ENCODE measurements at places on chromosomes 12 and 14.

DNA sequence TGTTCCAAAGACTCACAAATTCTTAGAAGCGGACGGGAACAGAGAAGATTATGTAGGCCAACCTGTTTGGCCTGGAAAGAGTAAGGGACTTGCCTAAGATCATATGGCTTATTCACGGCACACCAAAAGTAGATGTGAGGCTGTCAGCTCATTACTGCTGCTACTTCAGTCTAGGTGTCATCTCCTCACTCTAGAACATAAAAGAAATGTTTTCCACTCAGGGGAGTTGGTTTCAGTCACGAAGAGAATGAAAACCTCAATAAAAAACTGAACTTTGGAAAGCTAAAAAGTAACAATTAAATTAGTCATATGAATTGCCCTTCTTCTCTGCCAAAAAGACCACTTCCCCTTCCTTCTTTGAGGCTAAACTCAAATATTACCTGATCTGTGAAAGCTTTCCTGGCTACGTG, 658 bp upstream of the CEP128 start:
- no peak for DNase-seq

GRCh38 chr12:25592725-25593495, 39.8 kb upstream of the LMNTD1 start:
- DNase-seq = no peak

DNA sequence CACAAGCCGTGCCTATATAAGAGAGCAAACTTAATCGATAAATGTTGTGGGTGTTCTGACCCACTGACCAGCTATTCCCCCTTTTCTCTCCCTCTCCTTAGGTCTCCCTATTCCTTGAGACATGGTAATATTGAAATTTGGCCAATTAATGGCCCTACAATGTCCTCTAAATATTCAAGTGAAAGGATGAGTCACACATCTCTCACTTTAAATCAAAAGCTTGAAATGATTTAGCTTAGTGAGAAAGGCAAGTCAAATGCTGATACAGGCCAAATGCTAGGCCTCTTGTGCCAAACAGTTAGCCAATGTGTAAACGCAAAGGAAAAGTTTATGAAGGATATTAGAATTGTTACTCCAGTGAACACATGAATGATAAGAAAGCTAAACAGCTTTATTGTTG, 102.2 kb upstream of the CPNE8 start:
- DNase-seq = no peak

DNA sequence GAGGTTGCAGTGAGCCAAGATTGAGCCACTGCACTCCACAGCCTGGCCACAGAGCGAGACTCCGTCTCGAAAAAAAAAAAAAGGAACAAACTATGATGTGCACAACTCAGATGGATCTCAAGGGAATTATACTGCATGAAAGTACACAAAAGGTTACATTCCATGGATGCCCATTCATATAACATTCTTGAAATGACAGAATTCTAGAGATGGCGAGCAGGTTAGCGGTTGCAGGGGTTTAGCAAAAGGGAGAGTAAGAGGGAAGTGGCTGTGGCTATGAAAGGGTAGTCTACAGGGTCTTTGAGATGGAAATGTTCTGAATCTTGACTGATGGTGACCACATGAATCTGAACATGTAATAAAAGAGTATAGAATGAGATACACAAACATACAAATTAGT, 49.7 kb downstream of the CKB start:
- no peak for DNase-seq

- no peak for DNase-seq
These were observed 21.4 kb upstream of the EID3 start for GRCh38 chr12:104282109-104282508.

GRCh38 chr12:1937481-1938224, 19.2 kb upstream of the CACNA2D4 start:
- DNase-seq = no peak

DNA sequence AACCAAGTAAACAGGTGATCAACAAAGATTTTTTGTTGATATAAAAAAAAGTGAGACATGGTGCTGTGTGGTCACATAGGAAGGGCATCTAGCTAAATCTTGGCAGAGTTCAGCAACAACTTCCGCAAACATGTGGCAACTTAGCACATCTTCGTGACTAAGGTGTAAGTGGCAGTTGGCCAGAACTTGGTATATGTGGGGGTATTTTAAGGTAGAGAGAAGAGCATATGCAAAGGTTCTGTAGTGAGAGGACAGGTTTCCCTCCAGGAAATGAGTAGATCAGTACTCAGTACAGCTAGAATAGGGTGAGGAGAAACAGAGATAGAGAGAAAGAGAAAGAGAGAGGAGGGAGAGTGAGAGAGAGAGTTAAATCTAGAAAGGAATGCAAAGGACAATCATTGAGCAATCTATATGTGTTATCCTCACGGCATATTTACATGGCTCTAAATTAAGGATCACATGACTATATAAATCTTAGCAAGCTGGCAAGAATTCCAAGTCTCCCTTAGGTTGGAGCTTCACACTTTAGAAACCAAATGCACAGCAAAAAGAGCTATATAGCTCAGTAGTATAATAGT, 227.7 kb upstream of the HMGA2 start:
- DNase-seq = no peak

DNA sequence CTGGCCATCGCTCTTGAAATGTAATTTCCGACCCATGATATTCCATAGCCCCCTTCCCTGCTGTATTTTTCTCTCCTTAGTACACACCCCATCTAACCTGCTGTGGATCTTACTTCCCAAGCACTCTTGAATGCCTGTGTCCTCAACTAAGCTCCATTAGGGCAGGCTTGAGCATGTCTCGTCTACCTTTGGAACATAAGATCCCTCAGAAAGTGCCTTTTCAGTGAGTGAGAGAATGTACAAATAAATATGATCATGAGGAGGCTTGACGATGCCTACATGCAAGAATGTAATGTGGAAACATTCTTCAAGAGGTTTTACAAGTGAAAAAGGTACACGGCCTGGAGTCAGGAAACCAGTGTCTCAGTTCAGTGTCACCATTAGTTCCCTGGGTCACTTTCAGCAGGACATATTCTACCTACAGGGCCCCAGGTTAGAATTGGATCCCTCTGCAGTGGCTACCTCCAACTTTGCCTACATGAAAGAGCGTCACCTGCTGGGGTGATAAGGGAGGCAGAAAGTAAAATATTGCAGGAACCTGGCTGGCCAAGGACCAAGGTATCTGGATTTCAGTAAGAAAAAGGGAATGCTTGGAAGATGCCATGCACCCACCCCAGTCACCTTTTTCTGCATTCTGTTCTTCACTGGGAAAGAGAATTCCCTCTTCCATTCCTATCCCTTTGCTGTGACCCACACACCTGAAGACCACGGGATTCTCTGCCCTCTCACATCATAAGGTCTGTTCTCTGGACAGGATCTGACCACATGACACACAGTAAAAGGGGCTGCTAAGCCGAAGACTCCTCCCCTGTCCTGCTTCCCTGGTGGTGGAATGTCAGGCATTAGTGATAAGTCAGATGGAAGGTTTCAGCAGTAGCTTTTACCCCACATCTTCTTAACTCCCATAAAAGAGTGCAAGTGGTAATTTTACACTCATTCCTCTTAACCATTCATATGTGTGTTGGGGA, 24.6 kb upstream of the SERPINA1 start:
- DNase-seq = no peak

- DNase-seq = no peak
These were observed 9.2 kb downstream of the EXOC3L4 start for GRCh38 chr14:103103461-103104388.

- no peak for DNase-seq
These were observed 11.5 kb downstream of the GTF2A1 start for GRCh38 chr14:81209167-81209836.

GRCh38 chr12:92810370-92810769, 107.6 kb downstream of the PLEKHG7 start:
- no peak for DNase-seq

- DNase-seq = no peak
These were observed 667.2 kb downstream of the DIO2 start for GRCh38 chr14:79543967-79544697.

- DNase-seq = no peak
These were observed 352.9 kb upstream of the OR4E1 start for GRCh38 chr14:22026527-22026926.

GRCh38 chr12:76519538-76519937, 40.0 kb downstream of the OSBPL8 start:
- DNase-seq = no peak

DNA sequence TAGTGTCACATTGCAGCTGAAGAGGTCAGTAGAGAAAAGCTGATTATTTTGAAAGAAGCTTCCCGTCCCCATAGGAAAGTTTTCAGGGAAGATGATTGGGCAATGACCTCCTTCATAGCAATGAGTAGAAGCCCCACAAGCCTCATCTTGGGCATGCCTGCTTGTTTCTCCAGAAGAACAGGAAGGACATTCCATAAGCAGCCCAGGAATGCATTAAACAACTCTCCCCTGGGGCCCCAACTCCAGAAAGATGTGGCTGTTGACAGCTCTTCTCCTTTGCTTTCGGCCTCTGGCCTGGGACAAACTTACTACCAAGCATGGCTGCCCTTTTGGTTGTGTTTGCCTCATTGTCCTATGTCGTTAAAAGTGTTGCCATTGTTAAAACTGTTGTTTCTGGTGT, 5.7 kb upstream of the VDR start:
- DNase-seq = no peak

GRCh38 chr12:87585882-87586557, 443.2 kb downstream of the C12orf50 start:
- DNase-seq = no peak

GRCh38 chr12:54937376-54937775, 47.2 kb downstream of the TESPA1 start:
- DNase-seq = no peak

DNA sequence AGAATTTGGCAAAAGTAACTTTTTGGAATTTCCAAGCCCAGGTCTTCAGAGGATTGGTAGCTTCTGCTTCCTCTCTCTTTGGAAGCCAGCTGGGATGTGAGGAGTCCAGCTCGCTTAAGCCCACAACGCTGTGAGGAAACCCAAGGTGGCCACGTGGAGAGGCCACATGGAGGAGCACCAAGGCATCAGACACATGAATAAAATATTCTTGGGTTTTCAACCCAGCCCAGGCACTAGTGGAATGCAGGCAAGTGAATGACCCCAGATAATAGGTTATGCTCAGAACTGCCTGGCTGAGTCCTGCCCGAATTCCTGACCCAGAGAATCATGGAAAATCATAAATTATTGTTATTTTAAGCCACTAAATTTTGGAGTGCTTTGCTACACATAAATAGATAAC, 119.7 kb upstream of the PARP11 start:
- no peak for DNase-seq
